ENCODE measurements at places on chromosomes 5 and 9.

DNA sequence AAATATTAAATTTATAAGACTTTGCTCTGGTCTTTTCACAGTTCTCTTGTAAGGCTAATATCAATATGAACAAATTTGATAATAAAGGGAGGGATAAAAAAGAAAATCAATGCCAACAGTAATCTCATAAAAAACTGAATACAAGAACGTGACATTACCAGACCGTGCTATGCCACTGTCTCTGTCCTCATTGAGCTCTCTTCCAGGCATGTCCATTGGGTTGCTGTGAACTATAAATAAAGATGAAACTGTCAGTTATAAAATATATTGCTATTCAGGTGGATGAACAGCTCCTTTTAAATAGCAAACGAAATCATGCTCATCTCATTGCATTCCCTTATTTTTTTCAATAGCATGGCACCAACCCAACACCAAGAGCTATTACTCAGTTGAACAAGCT, 74.0 kb upstream of the RAPGEF6 start:
- DNase-seq = no peak

GRCh38 chr9:120071760-120072159, 508.2 kb downstream of the CDK5RAP2 start:
- no peak for DNase-seq

- DNase-seq = no peak
Observed at GRCh38 chr5:131932235-131932634, 13.2 kb downstream of the MEIKIN start.

DNA sequence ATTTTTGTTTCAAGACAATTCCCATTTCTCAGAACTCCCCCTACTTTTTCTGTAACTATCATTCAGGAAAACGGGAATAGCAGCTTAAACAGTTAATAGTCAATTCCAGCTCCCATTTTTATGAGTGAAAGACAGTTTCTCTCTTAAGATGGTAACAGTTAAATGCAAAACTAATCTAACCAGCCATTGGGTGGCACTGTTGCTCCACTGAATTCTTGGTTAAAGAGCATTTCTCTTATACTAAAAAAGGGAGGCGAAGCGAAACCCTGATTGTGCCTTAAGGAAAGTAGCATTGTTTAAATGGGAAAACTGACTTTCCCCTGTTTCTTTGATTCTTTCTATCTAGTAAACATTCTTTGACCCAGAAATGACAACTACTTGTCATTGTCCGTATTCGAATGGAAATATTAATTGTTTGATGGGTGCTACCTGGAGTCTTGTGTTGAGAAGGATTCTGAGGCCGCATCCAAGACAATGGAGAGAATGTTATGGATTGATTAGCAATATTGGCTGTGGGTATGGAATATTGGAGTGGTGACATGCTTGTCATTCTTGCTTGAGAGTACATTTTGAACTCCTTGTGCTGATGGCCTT, 507.8 kb downstream of the MAT2B start:
- DNase-seq = peak; percentile 27

GRCh38 chr5:56330167-56330566, 97.0 kb upstream of the ANKRD55 start:
- DNase-seq = no peak

- no peak for DNase-seq
Observed at GRCh38 chr5:15940905-15941304, 238.7 kb downstream of the MARCHF11 start.

All from nucleus accumbens (tissue), 56 donors.